ENCODE measurements at places on chromosomes 5 and 9. TPM values are rescaled to one million over a fixed set of nuclear protein-coding genes. Genes with fewer than 3 reads are reported as not detected.
A peak's percentile ranks its signal among the peaks of the same experiment; 100 is the strongest.

DNA sequence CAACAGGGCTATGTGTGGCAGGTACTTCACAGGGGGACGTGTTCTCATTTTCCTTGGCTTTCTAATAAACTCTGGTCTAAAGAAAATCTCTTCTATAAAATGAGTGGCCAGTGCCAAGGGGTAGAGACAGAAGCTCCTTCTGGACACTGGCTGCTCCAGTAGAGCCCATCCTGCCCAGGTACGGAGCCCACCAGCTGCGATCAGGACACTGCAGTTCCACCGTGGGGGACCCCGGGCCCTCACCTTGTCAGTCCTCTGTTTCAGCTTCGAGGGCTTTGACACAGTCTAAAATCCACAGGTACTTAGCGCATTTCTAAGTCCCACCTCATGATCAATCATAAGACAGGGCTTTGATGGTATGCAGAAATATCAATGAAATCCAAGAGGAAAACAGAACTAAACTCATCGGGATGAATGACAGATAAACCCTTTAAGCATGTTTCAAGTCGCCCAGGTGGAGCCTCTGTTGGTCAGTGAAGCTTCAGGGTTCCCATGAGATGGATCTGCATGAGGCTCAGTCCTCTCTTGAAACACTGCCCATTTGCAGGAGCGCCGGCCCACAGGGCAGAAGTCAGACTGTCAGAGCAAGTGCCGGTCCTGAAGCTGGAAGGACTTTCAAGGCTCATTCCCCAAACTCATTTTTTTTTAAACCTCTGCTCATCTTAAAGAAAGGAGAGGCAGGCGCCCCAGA, 20.3 kb upstream of the TERT start:
- H3K27ac ChIP-seq = peak overlapping the region; percentile 53
- peaks cover 60% of the 10 kb centered on the region for H3K4me1 ChIP-seq
- no peak for DNase-seq
- no peaks in the 10 kb centered on the region for H3K27me3 ChIP-seq
- H3K36me3 ChIP-seq = peaks cover 10% of the 10 kb centered on the region

DNA sequence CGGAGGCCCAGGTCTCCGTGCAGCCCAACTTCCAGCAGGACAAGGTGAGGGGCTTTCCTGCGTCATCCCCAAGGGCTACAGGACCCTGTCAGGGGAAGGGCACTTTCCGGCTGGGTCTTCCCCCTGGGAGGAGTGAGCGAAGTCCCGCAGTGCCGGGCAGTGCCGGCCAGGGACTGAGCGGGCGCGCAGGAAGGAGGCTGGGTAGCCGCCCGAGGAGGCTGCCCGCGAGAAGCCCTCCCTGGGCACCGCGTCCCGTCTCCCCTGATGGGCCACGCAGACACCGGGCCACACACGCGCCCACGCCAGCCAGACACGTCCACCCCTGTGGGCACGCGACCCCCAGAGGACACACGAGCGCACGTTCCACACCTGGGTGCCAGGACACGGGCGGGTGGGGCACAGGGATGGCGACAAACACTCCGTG, 357 bp downstream of the PTGDS start:
- no peak overlapping the region for H3K4me3 ChIP-seq
- H3K27ac ChIP-seq = peak overlapping the region; percentile 2
- H3K27me3 ChIP-seq = no peaks in the 10 kb centered on the region
- DNase-seq = no peak

GRCh38 chr5:108950276-108950675, 202.6 kb downstream of the FER start:
- H3K36me3 ChIP-seq = no peaks in the 10 kb centered on the region
- H3K27me3 ChIP-seq = no peaks in the 10 kb centered on the region
- no peak overlapping the region for H3K27ac ChIP-seq
- H3K4me1 ChIP-seq = no peaks in the 10 kb centered on the region
- no peak overlapping the region for H3K4me3 ChIP-seq

DNA sequence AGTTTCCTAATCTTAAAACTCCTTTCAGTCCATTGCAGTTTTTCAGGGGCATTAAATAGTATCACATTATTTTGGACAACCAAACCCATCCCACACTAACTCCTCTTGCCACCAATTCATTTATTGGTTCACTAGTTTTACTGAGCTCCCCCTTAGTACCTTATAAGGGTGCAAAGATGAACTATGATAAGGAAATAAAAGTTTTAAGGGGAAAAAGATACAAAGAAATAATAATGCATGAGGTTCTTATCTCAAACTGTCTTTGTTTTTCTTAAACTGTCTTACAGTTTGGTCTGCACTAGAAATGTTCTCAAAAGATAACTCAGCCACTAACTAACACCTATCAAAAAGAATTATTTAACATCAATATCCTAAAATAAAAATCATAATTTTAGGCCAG, 8.4 kb downstream of the SCAI start:
- H3K27ac ChIP-seq = no peak overlapping the region
- DNase-seq = no peak
- H3K36me3 ChIP-seq = no peaks in the 10 kb centered on the region
- H3K27me3 ChIP-seq = no peaks in the 10 kb centered on the region
- no peaks in the 10 kb centered on the region for H3K4me1 ChIP-seq
- no peak overlapping the region for H3K4me3 ChIP-seq

DNA sequence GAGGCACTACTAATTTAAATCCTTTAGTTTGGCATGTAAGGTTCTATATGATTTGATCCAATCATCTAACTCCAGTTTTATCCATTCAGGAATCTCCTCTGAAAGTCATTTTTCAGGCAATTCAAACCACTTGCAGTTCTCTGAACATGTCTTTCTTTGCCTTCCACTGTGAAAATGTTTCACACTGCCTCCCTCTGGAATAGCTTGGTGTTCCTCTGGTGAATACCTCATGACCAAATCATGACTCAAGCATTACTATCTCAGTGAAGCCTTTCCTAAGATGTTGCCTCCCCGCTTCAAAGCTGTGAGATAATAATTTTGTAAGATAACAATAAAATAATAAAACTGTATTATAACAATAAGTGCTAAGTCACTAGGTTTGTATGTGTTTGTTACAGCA, 981.1 kb downstream of the DTWD2 start:
- no peak for DNase-seq
- no peak overlapping the region for H3K4me3 ChIP-seq
- no peaks in the 10 kb centered on the region for H3K36me3 ChIP-seq

GRCh38 chr9:69093471-69094103, 58.0 kb downstream of the FXN start:
- no peaks in the 10 kb centered on the region for H3K36me3 ChIP-seq
- DNase-seq = no peak
- no peak overlapping the region for H3K27ac ChIP-seq
- H3K4me3 ChIP-seq = no peak overlapping the region
- no peaks in the 10 kb centered on the region for H3K4me1 ChIP-seq

Gene MAP1B
- 0.13 TPM for polyA plus RNA-seq

GRCh38 chr5:104189031-104189430, 626.4 kb upstream of the NUDT12 start:
- no peak overlapping the region for H3K4me3 ChIP-seq
- no peaks in the 10 kb centered on the region for H3K27me3 ChIP-seq
- H3K4me1 ChIP-seq = no peaks in the 10 kb centered on the region
- no peak overlapping the region for H3K27ac ChIP-seq
- DNase-seq = no peak

DNA sequence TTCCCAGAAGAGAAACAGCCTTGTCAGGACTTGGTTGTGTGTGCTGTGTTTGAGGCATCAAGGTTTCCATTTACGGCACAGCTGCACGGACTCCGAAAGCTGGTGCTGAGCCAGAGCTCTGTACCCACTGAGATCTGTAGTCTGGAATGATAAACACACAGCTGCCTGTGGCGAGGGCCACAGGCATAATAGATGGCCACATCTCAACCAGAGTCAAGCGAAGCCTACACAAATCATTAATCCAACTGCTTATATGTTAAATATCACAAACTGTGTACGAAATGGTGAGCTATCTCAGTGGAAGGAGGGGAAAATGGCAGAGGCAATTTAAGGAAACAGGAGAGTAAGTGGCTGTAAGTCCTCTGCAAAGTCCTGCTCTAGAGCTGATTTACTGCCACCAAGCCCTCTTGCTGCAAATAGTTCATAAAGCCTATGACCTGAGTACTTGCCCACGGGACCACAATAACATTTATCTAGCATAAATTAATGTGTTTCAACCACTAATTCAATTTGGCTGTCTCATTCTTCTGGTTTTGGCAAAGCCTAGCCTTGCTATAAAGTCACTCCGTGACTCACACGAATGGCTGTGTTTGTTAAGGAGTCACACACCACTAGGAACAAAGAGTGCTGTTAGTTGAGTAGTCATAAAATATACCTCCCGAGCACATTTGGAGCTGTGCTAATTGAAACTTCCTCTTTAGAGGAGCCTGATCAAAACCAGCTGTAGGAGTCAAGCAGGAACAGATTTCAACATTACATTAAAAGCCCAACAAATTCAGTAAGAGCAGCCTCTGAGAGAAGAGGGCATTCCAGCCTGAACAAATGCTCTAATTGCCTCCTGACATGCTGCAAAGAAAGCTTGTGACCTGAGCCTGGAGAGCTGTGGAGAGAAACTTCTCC, 738.6 kb upstream of the ZNF608 start:
- no peak overlapping the region for H3K4me3 ChIP-seq
- H3K27me3 ChIP-seq = no peaks in the 10 kb centered on the region

Gene CXXC5
- polyA plus RNA-seq = 5.5 TPM

DNA sequence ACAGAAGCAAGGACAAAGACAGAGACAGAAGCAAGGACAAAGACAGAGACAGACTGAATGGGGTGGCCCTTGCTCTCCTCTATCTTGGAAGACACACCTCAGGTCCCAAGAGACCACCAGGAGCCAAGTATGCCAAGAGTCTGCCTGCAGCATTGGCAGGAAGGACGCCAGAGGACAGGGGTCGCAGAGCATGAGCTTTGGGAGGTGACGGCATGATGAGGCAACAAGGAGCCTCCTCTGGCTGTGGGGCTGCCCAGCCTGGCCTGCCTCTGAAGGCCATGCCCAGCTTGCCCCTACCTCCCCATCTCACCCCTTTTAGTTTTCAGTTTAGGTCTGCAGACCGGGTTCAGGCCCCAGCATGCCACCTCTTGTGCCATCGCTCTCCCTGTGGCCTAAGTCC, 17.6 kb downstream of the PDGFRB start:
- no peaks in the 10 kb centered on the region for H3K36me3 ChIP-seq
- H3K27me3 ChIP-seq = no peaks in the 10 kb centered on the region
- H3K27ac ChIP-seq = no peak overlapping the region
- no peaks in the 10 kb centered on the region for H3K4me1 ChIP-seq
- H3K4me3 ChIP-seq = no peak overlapping the region
- DNase-seq = no peak

GRCh38 chr5:133928587-133929393, 39.6 kb downstream of the C5orf15 start:
- H3K27ac ChIP-seq = no peak overlapping the region
- H3K4me1 ChIP-seq = peaks cover 21% of the 10 kb centered on the region
- H3K27me3 ChIP-seq = no peaks in the 10 kb centered on the region
- no peak for DNase-seq

GRCh38 chr5:93915142-93915553, 173.7 kb upstream of the POU5F2 start:
- no peaks in the 10 kb centered on the region for H3K27me3 ChIP-seq
- no peak overlapping the region for H3K4me3 ChIP-seq
- no peaks in the 10 kb centered on the region for H3K4me1 ChIP-seq
- H3K27ac ChIP-seq = no peak overlapping the region
- H3K36me3 ChIP-seq = no peaks in the 10 kb centered on the region

Gene RMI1
- 6.3 TPM for polyA plus RNA-seq
